Activated naive CD8-positive, alpha-beta T cell treated with anti-CD3 and anti-CD28 coated beads for 36 hours (primary cell): ENCODE measurements at places on chromosomes 2 and 18. TPM values are rescaled to one million over a fixed set of nuclear protein-coding genes. Genes with fewer than 3 reads are reported as not detected.

GRCh38 chr18:20971886-20972267 is 139.7 kb downstream of the ROCK1 start:
- no peak for DNase-seq
- peaks cover 24% of the 10 kb centered on the region for H3K36me3 ChIP-seq
- H3K27ac ChIP-seq = no peak overlapping the region
- H3K4me3 ChIP-seq = no peak overlapping the region

DNA sequence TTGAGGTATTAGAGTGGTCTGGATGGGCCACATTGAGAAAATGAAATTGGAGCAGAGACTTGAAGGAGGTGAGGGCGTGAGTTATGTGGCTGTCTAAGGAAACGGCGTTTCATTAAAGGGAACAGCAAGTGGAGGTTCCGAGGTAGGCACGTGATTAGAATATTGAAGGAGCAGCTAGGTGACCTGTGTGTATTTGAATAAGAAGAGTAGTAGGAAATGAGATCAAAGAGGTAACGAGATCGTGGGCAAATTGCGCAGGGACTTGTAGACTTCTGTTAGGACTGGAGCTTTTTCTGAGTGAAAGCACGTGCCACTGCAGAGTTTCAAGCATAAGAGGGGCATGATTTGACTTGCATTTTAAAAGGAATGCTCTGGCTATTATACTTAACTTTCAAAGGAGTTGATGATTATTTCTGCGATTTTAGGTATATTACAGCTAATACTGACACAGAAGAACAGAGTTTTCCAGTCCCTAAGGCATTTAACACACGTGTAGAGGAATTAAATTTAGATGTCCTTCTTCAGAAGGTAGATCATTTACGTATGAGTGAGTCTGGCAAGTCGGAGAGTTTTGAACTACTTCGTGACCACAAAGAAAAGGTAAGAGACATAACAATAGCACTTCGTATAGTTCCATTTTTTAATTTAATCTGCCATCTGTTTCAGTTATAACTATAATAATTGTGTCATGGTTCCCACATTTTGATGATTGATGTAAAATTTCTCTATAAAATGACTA is 48.7 kb downstream of the RMDN2 start:
- H3K4me1 ChIP-seq = peaks cover 3% of the 10 kb centered on the region
- no peak for DNase-seq
- H3K36me3 ChIP-seq = peaks cover 4% of the 10 kb centered on the region
- no peak overlapping the region for H3K27ac ChIP-seq
- H3K4me3 ChIP-seq = no peak overlapping the region
- H3K27me3 ChIP-seq = no peaks in the 10 kb centered on the region

DNA sequence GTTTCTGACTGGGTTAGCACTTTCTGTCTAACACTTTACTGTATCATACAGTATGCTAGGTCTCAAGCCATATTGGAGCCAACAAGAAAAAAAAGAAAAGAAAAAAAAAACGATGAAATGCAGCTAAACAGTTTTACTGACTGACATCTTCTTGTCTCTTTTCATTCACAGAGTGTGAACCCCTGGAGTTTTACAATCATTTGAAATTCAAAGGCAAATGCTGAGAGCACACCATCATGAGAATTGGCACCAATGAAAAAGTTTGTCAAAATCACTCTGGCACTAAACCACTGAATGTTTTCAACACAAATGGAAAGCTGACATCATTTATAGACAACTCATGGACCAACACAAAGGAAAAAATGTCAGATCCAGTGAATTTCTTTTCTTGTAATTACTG is 513.3 kb downstream of the LRRTM4 start:
- no peak for DNase-seq
- no peak overlapping the region for H3K27ac ChIP-seq
- no peaks in the 10 kb centered on the region for H3K27me3 ChIP-seq
- H3K36me3 ChIP-seq = no peaks in the 10 kb centered on the region
- no peak overlapping the region for H3K4me3 ChIP-seq

DNA sequence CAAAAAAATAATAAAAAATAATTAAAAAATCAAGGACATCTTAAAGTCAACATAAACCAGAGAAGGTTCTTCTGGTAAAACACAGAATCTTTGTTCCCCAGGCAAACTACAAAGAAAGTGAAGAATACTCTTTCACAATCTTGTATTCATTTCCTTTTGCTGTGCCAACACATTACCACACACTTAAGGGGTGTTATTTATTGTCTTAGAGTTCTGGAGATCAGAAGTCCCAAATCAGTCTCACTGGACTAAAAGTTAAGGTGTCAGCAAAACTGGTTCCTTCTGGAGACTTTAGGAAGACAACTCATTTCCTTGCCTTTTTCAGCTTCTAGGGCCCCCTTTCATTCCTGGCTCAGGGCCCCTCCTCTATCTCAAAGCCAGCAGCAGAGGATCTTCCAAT is 12.2 kb upstream of the CAB39 start:
- no peaks in the 10 kb centered on the region for H3K27me3 ChIP-seq
- DNase-seq = no peak
- H3K36me3 ChIP-seq = peaks cover 6% of the 10 kb centered on the region
- peaks cover 22% of the 10 kb centered on the region for H3K4me1 ChIP-seq
- H3K4me3 ChIP-seq = no peak overlapping the region
- no peak overlapping the region for H3K27ac ChIP-seq

DNA sequence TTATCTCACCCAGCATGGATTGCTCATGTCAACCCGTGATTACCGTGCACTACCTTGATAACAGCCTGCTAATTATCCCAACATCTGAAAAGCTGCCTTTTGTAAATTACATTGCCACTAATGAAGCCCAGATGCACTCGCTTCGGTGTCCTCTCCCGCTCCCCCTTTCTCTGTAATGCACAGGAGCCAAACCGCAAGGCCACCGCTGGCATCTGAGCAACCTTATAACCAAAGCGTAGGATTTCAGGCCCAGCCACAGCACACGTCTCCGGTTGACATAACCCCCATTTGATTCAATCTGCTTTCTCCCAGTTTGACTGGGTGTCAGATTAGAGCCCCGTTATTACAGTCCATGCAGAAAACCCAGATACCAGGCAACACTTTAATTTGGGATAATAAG is 341.2 kb downstream of the ALK start:
- no peak for DNase-seq
- no peak overlapping the region for H3K27ac ChIP-seq
- no peak overlapping the region for H3K4me3 ChIP-seq
- no peaks in the 10 kb centered on the region for H3K36me3 ChIP-seq
- peaks cover 3% of the 10 kb centered on the region for H3K27me3 ChIP-seq

- no peaks in the 10 kb centered on the region for H3K36me3 ChIP-seq
- no peak overlapping the region for H3K27ac ChIP-seq
- DNase-seq = no peak
Observed at GRCh38 chr18:64110692-64111480, 38.0 kb downstream of the LINC00305 start.

GRCh38 chr2:18626256-18626668 is 36.9 kb upstream of the NT5C1B start:
- H3K27me3 ChIP-seq = no peaks in the 10 kb centered on the region
- no peaks in the 10 kb centered on the region for H3K4me1 ChIP-seq
- no peak overlapping the region for H3K4me3 ChIP-seq
- peaks cover 14% of the 10 kb centered on the region for H3K36me3 ChIP-seq
- no peak for DNase-seq

Gene NT5DC4
- total RNA-seq = not detected

Gene VWC2L
- not detected for total RNA-seq

DNA sequence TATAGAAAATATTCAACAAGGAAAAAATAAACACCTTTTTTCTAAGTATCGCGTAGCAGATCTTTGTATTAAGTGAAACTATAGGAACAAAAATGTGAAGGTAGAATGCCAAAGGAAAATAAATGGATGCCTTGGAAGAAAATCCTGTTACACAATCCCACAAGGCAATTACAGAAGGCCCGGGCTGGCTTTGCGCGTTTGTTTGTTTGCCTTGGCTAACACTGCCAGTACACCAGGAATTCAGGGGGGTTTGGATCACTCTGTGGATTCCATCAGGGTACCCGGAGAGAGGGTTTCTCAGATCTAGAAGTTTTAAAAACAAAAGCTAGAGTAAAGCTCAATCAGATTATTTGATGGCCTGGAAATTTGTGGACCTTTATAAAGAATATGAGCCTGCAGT is 478.3 kb downstream of the FBXO15 start:
- H3K36me3 ChIP-seq = no peaks in the 10 kb centered on the region
- H3K4me3 ChIP-seq = no peak overlapping the region
- no peak overlapping the region for H3K27ac ChIP-seq
- no peaks in the 10 kb centered on the region for H3K4me1 ChIP-seq
- no peaks in the 10 kb centered on the region for H3K27me3 ChIP-seq

GRCh38 chr2:20416723-20417122 is 30.2 kb upstream of the RHOB start:
- no peak for DNase-seq
- H3K4me1 ChIP-seq = no peaks in the 10 kb centered on the region
- no peak overlapping the region for H3K27ac ChIP-seq

DNA sequence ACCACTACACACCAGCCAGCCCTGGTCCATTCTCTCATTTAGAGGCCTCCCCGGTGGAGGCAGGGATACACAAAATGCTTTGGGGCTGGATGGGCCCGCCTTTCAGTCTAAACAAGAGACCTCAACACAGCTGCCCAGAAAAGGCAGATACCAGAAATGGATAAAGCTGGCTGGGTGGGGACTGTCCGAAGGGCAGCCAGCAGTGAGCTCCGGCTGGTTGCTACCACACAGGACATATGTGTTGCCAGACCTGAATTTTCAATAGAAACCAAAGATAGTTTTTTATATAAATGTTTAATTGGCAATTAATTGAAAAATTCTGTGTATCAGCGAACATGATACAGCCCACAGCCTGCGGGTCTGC is 1.4 kb downstream of the GPBAR1 start:
- H3K4me1 ChIP-seq = peaks cover 23% of the 10 kb centered on the region
- no peak for DNase-seq
- H3K27me3 ChIP-seq = no peaks in the 10 kb centered on the region
- no peak overlapping the region for H3K27ac ChIP-seq
- H3K36me3 ChIP-seq = peaks cover 4% of the 10 kb centered on the region
- H3K4me3 ChIP-seq = no peak overlapping the region

Gene MYOM1
- 0.82 TPM for total RNA-seq

GRCh38 chr2:10659898-10660568 is 29.7 kb downstream of the NOL10 start:
- no peak for DNase-seq
- H3K36me3 ChIP-seq = peaks cover 32% of the 10 kb centered on the region
- no peaks in the 10 kb centered on the region for H3K27me3 ChIP-seq
- no peak overlapping the region for H3K4me3 ChIP-seq

GRCh38 chr2:19319698-19320097 is 38.7 kb downstream of the OSR1 start:
- no peaks in the 10 kb centered on the region for H3K27me3 ChIP-seq
- H3K4me1 ChIP-seq = no peaks in the 10 kb centered on the region
- no peak overlapping the region for H3K27ac ChIP-seq
- no peak overlapping the region for H3K4me3 ChIP-seq

- H3K36me3 ChIP-seq = peaks cover 26% of the 10 kb centered on the region
- H3K4me1 ChIP-seq = peaks cover 14% of the 10 kb centered on the region
- no peaks in the 10 kb centered on the region for H3K27me3 ChIP-seq
- H3K27ac ChIP-seq = peak overlapping the region; percentile 62
Observed at GRCh38 chr2:84956334-84957297, 14.3 kb upstream of the KCMF1 start.

Gene ABCG5
- total RNA-seq = not detected

Gene CGREF1
- total RNA-seq = 9.8 TPM

DNA sequence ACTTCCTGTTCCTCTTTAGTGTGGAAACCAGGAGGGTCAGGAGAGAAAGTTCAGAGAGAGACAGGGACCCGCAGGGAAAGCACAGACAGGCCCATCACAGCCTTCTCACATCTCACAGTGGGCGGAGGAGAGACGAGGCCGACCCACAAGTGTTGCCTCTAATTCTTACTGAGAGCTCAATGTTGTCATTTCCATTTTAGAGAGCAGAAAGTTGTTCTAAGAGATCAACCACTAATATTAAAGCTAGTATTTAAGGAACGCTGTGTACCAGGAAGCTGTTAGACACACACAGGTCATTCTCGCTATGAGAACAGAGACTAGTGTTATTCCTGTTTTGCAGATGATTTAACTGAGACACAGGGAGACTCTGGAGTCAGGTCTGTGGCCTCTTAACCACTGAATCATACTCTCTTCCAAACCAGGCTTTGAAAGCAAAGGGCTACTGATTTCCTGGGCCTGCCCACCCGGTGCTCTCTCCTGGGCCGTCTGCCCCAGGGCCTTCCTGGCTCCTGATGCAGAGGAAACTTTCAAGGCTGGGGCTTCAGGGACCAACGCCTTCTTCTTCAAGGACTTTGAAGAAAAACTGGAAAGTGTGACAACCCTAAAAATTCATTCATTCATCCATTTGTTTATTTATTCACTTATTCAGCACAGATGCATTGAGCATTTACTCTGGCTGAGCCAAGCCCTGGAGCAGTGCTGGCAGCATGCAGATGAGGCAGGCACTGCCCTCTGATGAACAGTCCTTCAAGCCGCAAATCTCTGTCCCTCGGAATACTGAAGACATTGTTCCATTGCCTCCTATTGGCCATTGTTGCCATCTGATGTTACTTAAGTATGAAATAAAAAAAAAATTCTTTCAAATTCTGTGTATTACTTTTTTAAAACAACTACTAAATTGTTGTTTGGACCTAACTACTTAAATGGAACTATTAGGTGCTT is 37.2 kb upstream of the BIN1 start:
- no peak for DNase-seq
- H3K4me1 ChIP-seq = no peaks in the 10 kb centered on the region
- no peaks in the 10 kb centered on the region for H3K27me3 ChIP-seq

Gene KIAA2012
- not detected for total RNA-seq

DNA sequence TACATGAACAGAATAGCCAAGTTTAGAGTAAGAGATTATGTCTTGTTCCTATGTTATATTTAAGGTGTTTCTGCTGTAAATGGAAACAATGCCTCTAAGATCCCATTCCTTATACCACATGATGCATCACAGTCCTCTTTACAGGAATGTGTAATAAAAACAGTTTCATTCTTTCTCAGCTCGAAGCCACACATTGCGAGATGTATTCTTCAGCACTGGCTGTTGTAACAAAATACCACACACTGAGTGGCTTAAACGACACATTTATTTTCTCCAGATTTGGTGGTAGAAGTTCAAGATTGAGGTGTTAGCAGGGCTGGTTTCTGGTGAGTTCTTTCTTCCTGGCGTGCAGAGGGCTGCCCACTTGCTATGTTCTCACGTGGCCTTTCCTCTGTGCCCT is 246.2 kb downstream of the SOCS6 start:
- H3K27ac ChIP-seq = no peak overlapping the region
- no peak overlapping the region for H3K4me3 ChIP-seq

Gene CSRNP3
- not detected for total RNA-seq

Gene ADAM23
- not detected for total RNA-seq

GRCh38 chr18:61852496-61852895 is 40.3 kb downstream of the RNF152 start:
- DNase-seq = no peak
- H3K4me1 ChIP-seq = no peaks in the 10 kb centered on the region
- H3K4me3 ChIP-seq = no peak overlapping the region
- peaks cover 12% of the 10 kb centered on the region for H3K27me3 ChIP-seq

GRCh38 chr2:60439219-60439974 is 114.1 kb downstream of the BCL11A start:
- peak overlapping the region; percentile 72 for H3K27ac ChIP-seq
- H3K27me3 ChIP-seq = no peaks in the 10 kb centered on the region
- H3K4me1 ChIP-seq = no peaks in the 10 kb centered on the region

Gene GKN1
- not detected for total RNA-seq
